Osteoblast (primary cell): ENCODE measurements at places on chromosomes 13 and 19.
A peak's percentile ranks its signal among the peaks of the same experiment; 100 is the strongest.

DNA sequence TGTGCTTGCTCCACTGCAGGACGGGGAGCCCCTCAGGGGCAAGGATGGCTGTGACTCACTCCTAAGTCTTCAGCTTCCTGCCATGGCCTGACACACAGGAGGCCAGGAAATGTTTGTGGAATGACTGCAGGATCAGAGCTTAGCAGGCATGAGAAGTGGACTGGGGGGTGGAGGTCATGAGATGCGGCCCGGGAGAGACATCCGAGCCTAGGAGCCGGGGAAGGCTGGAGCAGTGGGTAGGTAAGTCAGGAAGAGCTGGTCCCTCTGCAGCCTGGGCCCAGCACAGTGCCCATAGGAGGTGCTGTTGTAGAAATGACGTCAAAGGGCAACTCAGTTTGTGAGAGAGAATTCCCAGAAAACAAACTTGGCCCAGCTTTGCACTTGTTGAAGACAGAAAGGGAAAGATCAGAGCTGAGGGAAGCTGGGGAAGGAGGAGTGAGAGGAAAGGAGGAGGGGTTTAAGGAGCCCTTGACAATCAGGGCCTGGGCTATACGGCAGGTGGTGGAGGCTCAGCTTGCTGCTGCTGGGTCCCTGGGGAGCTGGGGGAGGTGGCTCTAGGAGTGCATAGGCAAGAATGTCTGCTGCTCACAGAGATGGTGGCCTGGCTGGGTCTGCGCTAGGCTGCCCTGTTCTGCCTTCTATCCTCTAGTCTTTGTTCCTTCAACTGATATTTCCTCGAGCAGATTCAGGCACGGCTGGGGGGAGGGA lies 18.5 kb downstream of the POU2F2 start:
- H3K4me3 ChIP-seq = peak overlapping the region; percentile 7
- peak; percentile 99 for DNase-seq
- no peaks in the 10 kb centered on the region for H3K27me3 ChIP-seq

DNA sequence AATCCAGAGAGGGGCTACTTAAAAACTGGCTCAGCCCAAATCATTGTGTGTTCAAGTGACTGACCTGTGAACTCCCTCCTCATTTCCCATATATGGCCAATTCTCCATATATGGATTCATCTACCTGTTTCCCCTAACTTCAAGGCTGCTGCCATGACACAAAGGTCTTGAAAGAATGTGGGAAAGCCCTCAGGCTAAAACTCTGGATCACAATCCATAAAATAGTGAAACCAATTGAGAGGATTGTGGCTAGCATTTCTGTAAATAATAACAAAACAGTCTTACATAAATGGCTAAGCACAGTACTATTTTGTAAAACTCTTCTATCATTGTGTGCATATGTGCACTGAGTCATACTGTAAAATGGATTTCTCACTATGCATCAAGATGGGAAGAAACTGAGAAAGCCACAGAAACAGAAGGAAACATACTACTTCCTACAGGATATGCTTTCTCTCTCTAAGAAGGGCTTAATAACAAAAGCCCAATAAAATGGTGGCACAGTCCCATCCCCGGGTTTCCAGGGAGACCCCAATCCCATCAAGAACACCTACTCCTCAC lies 80.5 kb downstream of the FOXO1 start:
- no peaks in the 10 kb centered on the region for H3K36me3 ChIP-seq
- peaks cover 8% of the 10 kb centered on the region for H3K4me1 ChIP-seq
- no peaks in the 10 kb centered on the region for H3K27me3 ChIP-seq
- no peak overlapping the region for H3K4me3 ChIP-seq

DNA sequence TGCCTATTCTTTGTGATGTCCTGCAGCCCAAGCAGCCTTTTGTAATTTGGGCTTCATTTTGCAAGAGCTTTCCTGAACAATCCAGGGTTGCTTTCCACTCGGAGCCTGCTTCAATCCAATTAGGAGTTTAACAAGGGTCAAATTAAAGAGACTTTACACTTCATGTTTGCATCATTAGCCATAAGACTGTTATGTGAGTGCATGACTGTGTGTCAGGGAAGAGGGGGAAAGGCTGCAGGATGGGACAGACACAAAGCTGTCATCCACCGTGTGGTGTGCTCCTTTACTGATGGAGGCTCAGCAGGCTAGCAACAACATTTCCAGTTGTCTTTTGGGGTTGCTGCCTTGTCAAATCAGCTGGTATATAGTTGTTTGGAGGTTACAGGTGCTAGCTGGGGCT lies 23.7 kb upstream of the MAB21L1 start:
- no peak for DNase-seq
- H3K4me3 ChIP-seq = no peak overlapping the region
- H3K27ac ChIP-seq = no peak overlapping the region
- no peaks in the 10 kb centered on the region for H3K4me1 ChIP-seq

- no peaks in the 10 kb centered on the region for H3K36me3 ChIP-seq
- H3K27me3 ChIP-seq = peaks cover 34% of the 10 kb centered on the region
- H3K4me3 ChIP-seq = peak overlapping the region; percentile 67
- H3K27ac ChIP-seq = no peak overlapping the region
These were observed 468 bp downstream of the S1PR5 start for GRCh38 chr19:10516671-10517286.

GRCh38 chr19:41735071-41735600 lies 20.2 kb upstream of the CEACAM6 start:
- no peak overlapping the region for H3K27ac ChIP-seq
- DNase-seq = no peak
- H3K4me3 ChIP-seq = no peak overlapping the region
- H3K27me3 ChIP-seq = peaks cover 2% of the 10 kb centered on the region
- no peaks in the 10 kb centered on the region for H3K36me3 ChIP-seq

DNA sequence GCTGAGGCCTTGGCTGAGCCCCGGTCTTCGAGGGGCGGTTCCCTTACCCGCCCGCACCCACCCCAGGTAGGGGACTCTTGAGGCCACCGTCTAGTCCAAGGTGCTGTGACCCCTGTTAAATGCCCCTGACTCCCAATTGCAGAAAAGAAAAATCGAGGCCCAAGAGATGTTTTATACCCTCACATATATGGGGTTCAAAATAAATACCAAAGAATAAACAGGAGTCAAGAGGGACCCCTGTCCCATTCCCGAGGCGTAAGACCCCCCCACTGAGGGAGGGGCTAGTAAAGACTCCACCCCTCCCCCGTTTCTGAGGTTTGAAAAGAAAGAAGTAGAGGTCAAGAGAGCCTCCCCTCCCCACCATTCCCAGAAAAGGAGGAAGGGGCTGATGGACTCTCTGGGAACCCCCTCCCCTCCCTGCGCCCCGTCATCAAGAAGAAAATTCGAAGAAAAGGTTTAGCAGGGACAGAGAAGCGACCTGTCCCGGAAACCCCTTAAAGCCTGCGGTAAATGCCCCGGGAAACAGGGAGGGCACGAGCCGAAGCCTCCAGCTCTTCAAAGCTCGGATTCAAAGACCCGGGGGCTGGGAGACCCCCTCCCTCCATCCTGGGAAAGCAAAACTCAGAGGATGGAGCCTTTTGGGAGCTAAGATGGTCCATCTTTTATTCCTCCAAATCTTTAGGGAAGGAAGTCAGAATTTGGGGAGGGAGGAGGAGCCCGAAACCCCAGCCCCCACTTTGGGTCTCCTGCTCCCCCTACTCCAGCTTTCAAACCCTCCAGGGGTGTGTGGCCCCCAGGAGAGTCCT lies 755 bp upstream of the RAB3A start:
- H3K27me3 ChIP-seq = no peaks in the 10 kb centered on the region
- H3K36me3 ChIP-seq = peaks cover 2% of the 10 kb centered on the region
- no peak for DNase-seq
- peak overlapping the region; percentile 97 for H3K27ac ChIP-seq
- peak overlapping the region; percentile 81 for H3K4me3 ChIP-seq
- H3K4me1 ChIP-seq = peaks cover 24% of the 10 kb centered on the region

DNA sequence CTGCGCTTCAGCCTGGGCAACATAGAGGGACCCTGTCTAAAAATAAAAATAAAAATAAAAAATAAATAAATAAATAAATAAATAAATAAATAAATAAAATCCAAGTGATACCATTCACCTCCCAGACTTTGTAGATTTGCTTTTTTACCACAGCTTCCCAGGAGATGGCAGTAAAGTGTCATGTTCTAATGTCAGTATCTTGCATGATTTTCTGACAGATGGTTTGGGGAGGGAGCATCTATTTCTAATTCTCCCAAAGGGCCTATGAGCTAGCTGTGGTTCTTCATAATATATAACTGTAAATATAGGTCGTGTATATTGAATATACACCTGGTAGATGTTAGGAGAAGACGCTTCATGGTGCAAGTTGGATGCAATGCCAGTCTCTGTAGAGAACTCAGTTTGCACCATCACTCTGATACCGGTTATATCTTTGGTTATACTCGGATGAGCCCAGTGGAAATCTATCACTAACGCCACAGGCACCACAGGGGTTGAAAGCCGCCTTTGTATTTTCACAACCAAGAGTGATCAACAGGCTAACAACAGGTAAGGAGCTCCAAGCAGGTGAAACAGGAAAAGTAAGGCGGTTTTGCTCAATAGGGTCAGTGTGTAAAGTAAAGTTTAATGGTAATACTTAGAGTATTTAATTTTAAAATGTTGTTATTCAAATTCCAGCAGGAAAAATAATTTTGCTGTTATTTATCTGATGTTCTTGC lies 13.9 kb downstream of the APLP1 start:
- peak; percentile 94 for DNase-seq
- peaks cover 2% of the 10 kb centered on the region for H3K36me3 ChIP-seq
- H3K4me3 ChIP-seq = no peak overlapping the region
- no peaks in the 10 kb centered on the region for H3K27me3 ChIP-seq
- peaks cover 3% of the 10 kb centered on the region for H3K4me1 ChIP-seq

DNA sequence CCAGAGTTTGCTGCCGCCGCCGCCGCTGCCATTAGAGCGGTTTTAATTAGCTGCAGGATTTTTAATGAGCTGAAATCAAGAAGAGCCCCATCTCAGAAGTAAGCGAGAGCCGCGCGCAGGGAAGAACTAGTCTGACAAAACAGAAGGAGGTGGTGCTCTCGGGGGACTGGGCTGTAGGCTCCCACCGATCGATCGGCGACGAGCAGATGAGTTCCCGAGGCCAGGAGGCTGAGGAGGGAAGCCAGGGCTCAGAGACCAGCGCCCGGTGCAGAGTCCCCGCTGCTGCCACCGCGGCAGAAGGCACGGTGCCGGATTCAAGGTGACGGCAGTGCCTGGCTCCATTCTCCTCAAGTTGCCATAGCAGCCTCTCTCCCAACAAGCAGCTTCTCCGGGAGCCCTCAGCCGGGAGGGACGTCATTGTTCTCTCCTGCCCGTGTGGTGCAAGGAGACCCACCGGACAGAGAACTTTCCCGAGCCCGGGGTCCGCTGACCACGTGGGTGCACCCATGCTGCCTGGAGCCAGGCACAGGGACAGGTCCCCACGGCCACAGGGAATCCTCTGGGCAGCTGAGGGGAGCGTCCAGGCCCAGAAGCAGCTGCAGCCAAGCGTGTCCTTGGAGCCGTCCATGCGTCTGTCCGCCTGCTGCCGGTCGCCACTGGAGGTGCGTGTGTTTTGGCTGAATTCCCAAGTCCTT lies 62.9 kb downstream of the CHST8 start:
- peaks cover 3% of the 10 kb centered on the region for H3K27me3 ChIP-seq
- no peak overlapping the region for H3K4me3 ChIP-seq
- DNase-seq = no peak
- no peaks in the 10 kb centered on the region for H3K36me3 ChIP-seq
- H3K27ac ChIP-seq = no peak overlapping the region
- H3K4me1 ChIP-seq = no peaks in the 10 kb centered on the region

DNA sequence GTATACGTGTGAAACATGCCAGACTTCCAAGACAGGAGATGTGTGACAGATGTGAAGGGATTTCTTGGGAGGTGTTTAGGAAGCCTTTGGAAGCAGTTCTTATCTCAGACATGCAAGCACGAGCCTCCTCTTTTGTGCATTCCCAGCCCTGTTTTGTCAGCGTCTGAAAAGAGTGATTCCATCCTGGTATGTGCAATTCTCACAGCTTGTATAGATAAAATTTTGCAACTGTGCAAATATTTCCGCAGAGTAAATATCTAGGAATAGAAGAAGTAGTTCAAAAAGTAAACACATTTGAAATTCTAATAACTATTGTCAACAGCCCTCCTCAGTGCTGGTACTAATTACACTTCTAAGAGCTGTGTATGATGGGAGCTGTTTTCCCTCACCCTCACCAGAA lies 72.3 kb upstream of the C1QTNF9B start:
- no peak overlapping the region for H3K4me3 ChIP-seq
- no peaks in the 10 kb centered on the region for H3K36me3 ChIP-seq
- DNase-seq = no peak
- no peak overlapping the region for H3K27ac ChIP-seq

DNA sequence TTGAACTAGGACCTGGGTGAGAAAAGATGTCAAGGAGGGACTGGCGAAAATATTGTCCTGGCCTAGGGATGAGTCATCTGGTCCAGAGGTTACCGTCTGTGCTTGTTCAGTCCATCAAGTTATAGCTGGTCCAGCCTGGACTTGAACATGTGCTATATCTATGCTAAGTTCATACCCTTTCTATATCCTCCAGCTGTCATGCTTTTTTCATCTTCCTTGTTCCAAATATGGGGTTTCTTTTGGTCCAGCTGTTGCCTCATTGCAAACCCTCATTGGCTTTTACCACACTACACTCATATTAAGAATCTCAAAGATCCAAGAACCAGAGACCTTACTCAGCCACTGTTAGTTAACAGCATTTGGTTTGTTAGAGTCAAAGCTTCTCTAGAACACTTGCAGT lies 19.1 kb upstream of the KLF12 start:
- H3K36me3 ChIP-seq = no peaks in the 10 kb centered on the region
- no peaks in the 10 kb centered on the region for H3K4me1 ChIP-seq
- H3K27ac ChIP-seq = no peak overlapping the region
- DNase-seq = no peak

DNA sequence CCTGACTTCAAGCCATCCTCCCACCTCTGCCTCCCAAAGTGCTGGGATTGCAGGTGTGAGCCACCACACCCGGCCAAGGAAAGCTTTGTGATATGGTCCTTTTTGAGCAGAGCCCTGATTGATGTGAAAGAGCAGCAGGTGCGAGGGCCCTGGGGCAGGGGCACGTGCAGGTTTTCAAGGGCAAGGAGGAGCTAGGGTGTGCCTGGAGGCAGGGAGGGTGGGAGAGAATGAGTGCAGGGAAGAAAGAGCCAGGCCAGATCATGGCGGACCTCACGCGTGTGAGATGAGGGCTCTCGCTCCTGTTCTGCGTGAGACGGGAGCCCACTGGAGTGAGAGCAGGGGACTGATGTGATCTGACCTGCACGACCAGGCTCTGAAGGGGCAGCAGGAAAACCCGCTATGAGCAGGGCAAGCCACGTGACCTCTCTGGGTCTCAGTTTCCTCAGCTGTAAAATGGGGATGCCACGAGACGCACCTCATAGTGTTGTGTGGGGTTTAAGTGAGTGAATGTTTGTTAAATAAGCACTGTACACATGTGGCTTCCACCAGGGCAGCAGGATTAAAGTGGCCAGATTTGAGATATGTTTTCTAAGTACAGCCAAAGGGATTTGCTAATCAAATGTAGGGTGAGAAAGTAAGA lies 25.8 kb downstream of the FAAP24 start:
- no peaks in the 10 kb centered on the region for H3K36me3 ChIP-seq
- H3K27ac ChIP-seq = no peak overlapping the region
- H3K27me3 ChIP-seq = no peaks in the 10 kb centered on the region
- no peak overlapping the region for H3K4me3 ChIP-seq
- no peaks in the 10 kb centered on the region for H3K4me1 ChIP-seq

- no peaks in the 10 kb centered on the region for H3K27me3 ChIP-seq
- H3K4me3 ChIP-seq = peak overlapping the region; percentile 64
- H3K36me3 ChIP-seq = no peaks in the 10 kb centered on the region
These were observed 10.9 kb upstream of the MEIS3 start for GRCh38 chr19:47430041-47430802.
